ENCODE measurements at places on chromosomes 7 and 10. TPM values are rescaled to one million over a fixed set of nuclear protein-coding genes. Genes with fewer than 3 reads are reported as not detected.

- no peak for DNase-seq
Observed at GRCh38 chr7:7870555-7870954, 98.0 kb upstream of the GLCCI1 start.

DNA sequence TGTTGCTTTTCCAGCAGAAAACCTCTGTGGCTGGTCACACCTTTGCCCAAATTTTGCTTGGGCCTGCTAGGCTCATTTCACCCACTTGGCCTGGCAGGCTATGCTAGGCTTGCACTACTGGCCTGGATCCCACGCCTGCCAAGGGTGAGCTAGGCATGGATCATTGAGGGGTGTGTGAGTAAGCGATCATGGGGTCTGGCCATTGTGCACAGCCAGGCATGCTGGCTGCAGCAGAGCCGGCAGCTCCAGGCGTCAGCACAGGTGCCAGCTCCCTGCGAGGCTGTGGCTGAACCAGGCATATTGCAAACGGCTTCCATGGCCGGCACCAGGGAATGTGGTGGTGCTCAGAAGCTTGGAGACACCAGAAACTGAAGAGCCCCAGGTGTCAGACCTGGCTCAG, 19.2 kb downstream of the CFAP70 start:
- DNase-seq = no peak

GRCh38 chr7:138317044-138317596, 142.9 kb upstream of the TRIM24 start:
- no peak for DNase-seq

PRKCQ gene
- 0.85 TPM for polyA plus RNA-seq

CALHM2 gene
- 3.4 TPM for polyA plus RNA-seq

SCART1 gene
- polyA plus RNA-seq = 4.1 TPM

All from B cell (primary cell).